ENCODE measurements at places on chromosomes 1 and 21. TPM values are rescaled to one million over a fixed set of nuclear protein-coding genes. Genes with fewer than 3 reads are reported as not detected.

Gene RBP7
- 0.68 TPM for total RNA-seq

Gene MTMR11
- 2.2 TPM for total RNA-seq

Gene ZNF678
- 12.1 TPM for total RNA-seq

Gene MEX3A
- 11.6 TPM for total RNA-seq

Gene LCK
- 1.1 TPM for total RNA-seq

Gene PTAFR
- total RNA-seq = not detected

Gene NMNAT2
- 0.23 TPM for total RNA-seq

Gene DPT
- not detected for total RNA-seq

Gene CLCA4
- total RNA-seq = not detected

Gene KLF17
- not detected for total RNA-seq

Gene IL10
- total RNA-seq = not detected

Gene FNDC10
- total RNA-seq = 9.9 TPM

Gene MROH9
- total RNA-seq = not detected

Gene TRIM67
- total RNA-seq = 0.58 TPM

Gene MXRA8
- total RNA-seq = 25.8 TPM

Gene RIMKLA
- total RNA-seq = not detected

Gene ELF3
- 0.58 TPM for total RNA-seq

Gene CNR2
- not detected for total RNA-seq

Data from glomerular endothelial cell (primary cell).